Panc1 (cell line): ENCODE measurements at places on chromosomes 7 and 10.

GRCh38 chr10:4649886-4650508 lies 176.0 kb upstream of the AKR1E2 start:
- DNase-seq, result no peak

- DNase-seq, result no peak
Measured at GRCh38 chr10:85916994-85917573, 449.5 kb downstream of the GRID1 start.

GRCh38 chr10:118407777-118408176 lies 65.7 kb upstream of the FAM204A start:
- DNase-seq, result no peak

DNA sequence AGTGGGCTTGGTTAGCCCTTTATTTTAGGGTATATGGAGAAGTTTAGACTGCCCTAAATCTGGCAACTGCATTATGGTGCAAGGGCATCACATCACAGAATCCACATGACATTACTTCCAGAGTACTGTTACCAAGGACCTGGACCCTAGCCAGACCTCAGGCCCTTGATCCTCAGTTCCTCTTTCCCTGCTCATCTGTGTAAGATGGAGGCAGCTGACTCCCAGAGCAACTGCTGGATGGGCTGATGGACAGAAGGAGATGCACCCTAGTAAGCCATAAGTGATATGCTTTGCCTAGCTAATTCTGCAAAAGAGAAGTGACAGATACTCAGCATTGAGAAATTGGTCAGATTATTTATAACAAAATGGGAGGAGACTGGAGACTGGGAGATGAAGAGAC lies 131.7 kb downstream of the DYNC1I1 start:
- DNase-seq, result no peak

- DNase-seq, result no peak
Measured at GRCh38 chr7:98078197-98078870, 28.3 kb upstream of the LMTK2 start.

DNA sequence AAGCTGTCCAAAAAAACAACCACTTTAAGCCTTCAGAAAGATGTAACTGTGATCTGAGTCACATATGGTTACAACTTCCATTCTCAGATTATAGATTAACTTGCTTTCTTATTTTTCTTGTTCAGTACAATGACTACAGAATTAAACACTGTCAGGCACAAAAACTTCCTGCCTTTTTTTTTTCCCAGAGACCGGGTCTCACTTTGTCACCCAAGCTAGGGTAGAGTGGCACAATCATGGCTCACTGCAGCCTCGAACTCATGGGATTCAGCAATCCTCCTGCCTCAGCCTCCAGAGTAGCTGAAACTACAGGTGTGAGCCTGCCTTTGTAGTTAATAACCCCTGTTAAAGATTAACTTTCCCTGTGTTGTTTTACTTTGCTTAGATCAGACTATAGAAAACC lies 163.2 kb downstream of the AVL9 start:
- DNase-seq, result no peak
